GM06990 (cell line): ENCODE measurements at places on chromosomes 4 and X.

- no peak for DNase-seq
These were observed 318.7 kb downstream of the CAMK2D start for GRCh38 chr4:113442826-113443225.

DNA sequence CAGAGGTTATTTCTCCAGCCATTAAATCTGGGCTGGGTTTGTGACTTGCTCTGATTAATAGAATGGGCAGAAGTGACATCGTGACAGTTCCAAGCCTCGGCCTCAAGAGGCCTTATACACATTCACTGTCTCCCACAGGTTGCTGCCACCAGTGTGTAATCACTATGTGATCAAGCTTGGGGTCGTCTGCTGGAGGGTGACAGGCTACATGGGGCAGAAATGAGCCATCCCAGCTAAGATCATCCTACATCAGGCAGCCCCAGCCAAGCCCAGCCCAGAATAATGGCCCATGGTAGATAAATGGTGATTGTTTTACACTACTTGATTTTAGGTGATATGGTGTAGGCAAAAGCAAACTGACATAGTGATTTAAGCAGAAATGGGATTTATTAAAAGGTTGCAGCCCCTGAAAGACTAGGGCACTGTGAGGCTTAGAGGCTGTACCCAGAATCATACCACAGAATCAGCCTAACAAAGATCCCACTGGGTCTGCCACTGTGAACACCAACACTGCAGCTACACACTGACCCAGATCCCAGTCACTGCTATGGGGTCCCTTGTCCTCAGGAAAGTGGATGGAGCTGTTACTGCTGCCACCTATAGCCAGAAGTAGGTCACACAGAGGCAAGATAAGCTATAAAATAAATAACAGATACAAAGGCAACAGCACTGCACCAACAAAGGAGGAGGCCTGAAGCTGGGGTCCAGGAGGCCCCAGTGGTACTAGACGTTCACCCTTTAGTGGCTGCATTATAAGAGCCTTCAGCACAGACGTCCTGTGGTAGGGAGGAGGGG lies 159.6 kb upstream of the RBPJ start:
- DNase-seq: no peak

GRCh38 chrX:112852851-112853250 lies 12.2 kb upstream of the AMOT start:
- DNase-seq: no peak

DNA sequence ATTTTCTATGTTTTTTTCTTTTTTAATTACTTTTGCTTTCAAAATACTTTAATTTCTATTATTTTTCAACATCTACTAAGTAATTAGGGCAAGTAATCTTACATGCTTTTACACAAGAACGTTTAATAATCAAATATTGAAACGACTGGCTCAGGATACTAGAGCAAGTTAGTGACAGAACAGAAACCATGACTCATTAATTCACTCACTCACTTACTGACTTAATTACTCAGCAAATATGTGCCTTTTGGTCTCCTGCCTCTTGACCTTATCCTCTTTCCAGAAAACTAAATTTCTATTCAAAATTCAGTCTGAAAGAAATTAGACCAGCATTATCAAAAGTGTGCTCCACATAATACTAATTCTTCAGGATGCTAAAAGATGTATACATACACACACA lies 314.9 kb upstream of the TEX13C start:
- DNase-seq: no peak

DNA sequence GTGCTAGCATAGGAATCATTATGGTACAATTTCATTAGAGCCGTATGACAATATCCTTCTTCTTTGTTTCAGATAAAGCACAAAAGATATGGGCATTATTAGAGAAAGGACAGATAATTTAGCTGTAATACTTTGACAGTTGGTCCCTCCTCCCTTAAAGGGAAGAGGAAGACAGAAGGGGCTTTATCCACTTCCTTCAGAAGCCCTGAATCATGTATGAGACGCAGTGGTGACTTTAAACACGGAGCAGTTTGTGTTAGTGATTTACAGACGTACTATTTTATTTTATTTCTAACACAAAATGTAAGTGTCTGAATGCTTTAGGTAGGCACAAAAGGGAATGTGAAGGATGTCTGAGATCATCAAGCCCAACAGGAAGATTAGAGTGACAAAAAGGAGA lies 467.7 kb downstream of the IL15 start:
- no peak for DNase-seq

DNA sequence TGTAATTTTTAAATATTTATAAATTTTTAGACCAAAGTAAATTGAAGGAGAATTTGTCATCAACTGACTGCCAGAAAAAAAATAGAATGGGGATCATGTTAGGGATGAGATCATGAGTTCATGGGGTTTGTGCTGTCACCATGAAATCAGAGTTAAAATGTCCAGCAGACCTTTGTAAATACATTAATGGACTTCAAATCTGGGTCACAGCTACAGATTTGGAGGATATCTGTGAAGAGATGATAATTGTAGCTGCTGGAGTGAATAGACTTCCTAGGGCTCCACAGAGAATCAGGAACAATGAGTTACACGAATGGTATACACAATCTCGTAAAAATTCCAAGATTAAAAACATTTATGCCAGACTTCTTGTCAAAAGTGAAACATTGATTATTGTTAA lies 6.6 kb downstream of the FSTL5 start:
- DNase-seq: no peak

DNA sequence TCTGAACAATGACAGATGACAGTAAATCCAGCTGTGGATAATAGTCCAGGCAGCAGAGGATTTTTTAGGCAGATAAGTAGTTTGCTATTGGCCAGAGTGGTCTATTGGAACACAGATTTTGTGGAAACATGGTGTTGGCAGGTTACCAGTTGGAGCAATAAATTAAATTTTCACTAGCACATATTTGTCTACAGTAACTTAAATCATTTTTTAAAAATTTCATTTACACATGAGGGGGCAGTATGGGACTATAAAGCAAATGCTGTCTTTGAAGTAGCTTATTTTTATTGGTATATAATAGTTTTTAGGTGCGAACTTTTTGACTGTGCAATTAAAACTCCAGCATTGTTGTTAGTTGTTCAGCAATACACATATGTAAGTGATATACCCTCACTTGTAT lies 289.8 kb downstream of the ARHGAP10 start:
- no peak for DNase-seq

GRCh38 chrX:66164931-66165330 lies 884 bp downstream of the HEPH start:
- no peak for DNase-seq

- DNase-seq: no peak
These were observed 4.6 kb upstream of the KANTR start for GRCh38 chrX:53089224-53089842.

DNA sequence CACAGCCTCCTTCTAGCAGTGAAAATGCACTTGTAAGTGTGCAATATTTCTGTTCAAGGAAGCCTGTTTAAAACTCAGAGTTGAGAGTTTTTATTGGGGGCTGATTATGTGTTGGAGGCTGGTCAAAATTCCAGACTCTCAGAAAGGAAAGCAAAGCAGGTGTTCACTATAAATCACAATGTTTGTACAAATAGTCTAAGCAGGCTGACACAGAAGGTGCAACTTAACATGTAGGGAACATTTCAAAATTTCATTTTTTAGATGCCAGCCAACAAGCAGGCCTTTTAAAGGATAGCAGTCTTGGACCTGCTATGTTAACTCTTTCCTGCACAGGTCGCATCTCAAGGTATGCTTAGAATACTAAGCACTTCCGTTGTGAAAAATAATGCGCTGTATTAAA lies 112.3 kb upstream of the IL13RA1 start:
- no peak for DNase-seq

GRCh38 chrX:24392709-24393108 lies 32.3 kb downstream of the SUPT20HL1 start:
- no peak for DNase-seq

DNA sequence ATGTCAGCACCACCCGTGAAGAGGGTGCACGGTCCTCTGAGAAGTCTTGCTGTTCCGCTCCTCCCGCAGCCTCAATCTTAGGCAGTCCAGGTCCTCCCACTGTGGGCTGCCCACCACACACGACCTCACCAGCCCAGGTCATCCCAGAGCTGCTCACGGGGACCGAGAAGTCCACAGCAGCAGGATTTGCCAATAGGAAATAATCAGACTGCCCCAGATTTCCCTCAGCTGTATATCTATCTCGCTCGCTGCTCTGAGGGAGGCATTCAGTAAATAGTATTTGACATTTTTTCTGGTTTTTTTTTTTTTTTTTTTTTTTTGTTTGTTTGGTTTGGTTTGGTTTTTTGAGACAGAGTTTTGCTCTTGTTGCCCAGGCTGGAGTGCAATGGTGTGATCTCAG lies 83.8 kb downstream of the STOX2 start:
- no peak for DNase-seq

DNA sequence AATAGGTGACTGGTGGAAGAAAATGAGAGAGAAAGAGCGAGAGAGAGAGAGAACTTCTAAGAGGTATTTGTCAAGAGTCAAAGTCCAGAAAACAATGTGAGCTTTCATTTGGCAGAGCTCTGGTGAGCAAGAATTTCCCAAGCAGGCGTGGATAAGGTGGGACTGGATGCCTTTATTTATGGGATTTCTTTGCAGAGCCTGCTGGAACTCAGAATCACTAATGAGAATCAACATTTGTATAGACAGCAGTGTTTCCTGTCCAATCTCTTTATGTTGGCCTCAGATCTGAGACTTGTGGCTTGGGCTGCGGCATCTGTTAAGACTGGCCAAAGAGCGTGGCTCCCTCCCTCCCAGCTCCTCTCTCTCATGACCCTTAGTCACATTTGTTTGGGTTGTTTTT lies 67.9 kb upstream of the TBL1X start:
- no peak for DNase-seq

- no peak for DNase-seq
These were observed 17.2 kb downstream of the ANXA10 start for GRCh38 chr4:168109527-168109926.

DNA sequence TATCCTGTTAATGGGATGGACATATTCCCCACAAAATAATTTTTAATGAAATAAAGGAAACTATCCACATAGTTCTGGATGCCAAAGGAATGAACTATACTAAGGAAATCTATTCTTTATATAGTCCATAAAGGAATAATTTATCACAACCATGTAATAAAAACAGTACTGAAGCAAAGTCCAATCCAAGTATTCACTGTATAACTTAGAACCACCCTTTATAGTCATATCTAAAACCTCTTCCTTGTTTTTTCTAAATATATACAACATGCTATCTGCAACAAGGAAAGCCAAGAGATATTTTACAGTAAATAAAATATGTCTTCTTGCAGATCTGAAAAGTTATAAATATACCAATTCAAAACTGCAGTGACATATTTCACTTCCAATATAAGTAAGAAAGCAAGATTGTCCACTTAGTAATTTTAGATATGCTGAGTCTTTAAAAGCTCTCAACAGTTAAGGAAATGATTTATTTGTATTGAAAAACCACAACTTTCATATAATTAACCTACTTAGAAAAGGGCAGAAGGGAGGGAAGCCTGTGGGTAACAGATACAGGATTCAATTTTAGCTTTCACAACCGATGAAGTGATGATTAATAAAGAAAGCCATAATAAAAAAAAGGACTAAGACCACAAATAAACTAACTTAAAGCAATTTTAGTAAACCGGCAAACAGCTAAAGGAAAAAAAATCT lies 8.0 kb downstream of the NR3C2 start:
- no peak for DNase-seq

DNA sequence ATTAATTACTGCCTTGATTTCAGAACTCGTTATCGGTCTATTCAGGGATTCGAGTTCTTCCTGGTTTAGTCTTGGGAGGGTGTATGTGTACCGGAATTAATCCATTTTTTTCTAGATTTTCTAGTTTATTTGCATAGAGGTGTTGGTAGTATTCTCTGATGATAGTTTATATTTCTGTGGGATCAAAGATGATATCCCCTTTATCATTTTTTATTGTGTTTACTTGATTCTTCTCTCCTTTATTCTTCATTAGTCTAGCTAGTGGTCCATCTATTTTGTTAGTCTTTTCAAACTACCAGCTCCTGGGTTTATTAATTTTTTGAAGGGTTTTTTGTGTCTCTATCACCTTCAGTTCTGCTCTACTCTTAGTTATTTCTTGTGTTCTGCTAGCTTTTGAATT lies 32.1 kb downstream of the CDX4 start:
- DNase-seq: no peak

- no peak for DNase-seq
These were observed 36.7 kb upstream of the ANK2 start for GRCh38 chr4:113012786-113013185.

- DNase-seq: no peak
These were observed 1.3 kb downstream of the TMEM47 start for GRCh38 chrX:34655501-34656455.

- DNase-seq: no peak
These were observed 146.8 kb downstream of the KLHL13 start for GRCh38 chrX:117969782-117970181.

DNA sequence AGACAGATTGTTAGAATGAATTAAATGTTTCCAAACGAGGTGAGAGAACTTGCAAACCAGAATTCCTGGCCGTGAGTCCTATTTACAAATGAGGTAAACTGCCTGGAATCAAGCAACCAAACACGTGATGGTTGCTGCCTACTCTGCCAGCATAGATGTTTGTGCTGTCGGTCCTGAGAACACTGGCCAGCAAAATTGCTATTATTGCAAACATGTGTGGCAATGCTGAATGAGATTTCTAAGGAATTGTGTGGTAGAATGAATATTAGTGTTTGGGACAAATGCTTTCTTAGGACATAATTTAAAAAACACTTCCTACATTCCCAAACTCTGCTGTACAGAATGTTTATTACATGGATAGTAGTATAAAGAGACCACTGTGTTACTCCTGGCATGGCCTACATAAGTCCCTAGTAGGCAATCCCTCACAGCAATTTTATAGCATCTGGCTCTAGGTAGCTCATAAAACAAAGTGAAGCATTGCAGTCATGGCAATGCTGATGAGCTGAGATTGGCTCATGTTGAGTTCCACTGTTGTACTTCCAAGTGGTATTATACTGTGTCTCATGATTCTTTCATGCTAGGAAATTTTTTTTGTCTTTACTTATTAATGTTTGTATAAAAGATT lies 605.2 kb upstream of the EPHA5 start:
- no peak for DNase-seq

DNA sequence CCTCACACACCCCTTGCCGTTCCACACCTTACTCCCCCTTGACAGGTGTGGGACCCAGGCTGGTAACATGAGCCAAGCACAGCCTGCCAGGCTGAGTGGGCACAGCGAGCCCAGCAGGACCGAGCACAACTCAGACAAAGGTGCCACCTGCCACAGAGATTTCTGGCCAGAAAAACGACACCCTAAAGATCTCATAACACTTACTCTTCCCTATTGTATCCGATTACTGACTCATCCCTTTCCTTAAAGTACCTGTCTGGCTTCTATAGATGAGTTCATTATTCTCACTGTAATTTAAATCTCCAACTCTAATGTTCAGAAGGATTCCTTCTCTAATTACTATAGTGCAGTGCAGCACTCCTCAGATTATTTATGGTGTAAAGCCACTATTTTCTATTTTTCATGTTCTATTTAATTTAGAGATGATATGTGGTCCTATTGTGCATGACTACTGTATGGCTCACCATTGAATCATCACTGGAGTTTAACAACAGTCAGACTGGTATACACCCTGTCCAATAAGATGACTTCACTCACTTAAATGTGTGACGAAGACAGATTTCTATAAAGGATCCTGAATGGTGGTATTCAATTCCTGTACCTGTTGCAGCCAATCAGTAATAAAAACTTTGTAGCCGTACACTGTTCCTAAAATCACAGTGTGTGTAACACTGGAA lies 7.6 kb upstream of the SYTL5 start:
- DNase-seq: no peak
